ENCODE measurements at places on chromosomes 3 and 15.

GRCh38 chr3:151562891-151563290, 102.0 kb upstream of the IGSF10 start:
- DNase-seq = no peak

DNA sequence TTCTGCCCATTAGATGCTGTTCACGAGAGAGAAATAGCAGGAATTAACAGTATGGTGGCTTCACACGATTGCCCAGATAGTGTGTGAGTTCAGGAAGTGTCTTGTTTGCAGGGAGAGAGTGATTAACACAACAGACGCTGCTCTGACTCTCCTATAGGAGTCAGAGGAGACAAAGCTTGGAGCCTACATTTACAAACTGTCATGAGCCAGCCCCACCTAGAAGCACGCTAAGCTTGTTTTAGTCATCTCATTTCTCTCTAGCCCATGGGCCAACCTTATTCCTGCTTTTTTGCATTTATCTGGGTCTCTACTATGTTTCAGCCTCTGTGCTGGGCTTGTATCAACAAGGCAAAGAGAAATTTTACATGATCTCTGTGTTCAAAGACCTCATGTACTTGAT, 128.3 kb upstream of the BFSP2 start:
- no peak for DNase-seq

GRCh38 chr3:16378415-16378814, 113.4 kb downstream of the OXNAD1 start:
- DNase-seq = no peak

- no peak for DNase-seq
Observed at GRCh38 chr15:66840615-66841390, 138.8 kb downstream of the SMAD6 start.

- DNase-seq = no peak
Observed at GRCh38 chr3:54079730-54080325, 42.5 kb upstream of the CACNA2D3 start.

DNA sequence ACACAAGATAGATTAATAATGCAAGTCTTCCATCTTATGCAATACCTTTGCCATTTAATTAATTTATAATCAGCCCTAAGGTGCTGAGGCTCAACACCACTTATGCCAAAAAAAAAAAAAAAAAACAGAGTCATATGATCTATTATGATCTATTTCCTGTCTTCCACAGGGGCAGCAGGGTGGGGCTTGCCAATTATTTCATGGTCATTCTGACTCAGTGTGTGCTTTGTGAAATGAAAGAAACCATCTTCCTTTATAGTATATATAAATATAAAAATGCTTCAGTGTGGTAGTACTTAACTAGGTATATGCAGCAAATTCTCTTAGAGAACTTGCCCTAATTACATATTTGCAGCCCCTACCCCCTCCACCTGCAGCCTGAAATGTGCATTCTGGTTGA, 7.2 kb upstream of the RARB start:
- no peak for DNase-seq

All from fibroblast of skin of abdomen (primary cell).